GM12865 (cell line): ENCODE measurements at places on chromosomes 2 and 18.

DNA sequence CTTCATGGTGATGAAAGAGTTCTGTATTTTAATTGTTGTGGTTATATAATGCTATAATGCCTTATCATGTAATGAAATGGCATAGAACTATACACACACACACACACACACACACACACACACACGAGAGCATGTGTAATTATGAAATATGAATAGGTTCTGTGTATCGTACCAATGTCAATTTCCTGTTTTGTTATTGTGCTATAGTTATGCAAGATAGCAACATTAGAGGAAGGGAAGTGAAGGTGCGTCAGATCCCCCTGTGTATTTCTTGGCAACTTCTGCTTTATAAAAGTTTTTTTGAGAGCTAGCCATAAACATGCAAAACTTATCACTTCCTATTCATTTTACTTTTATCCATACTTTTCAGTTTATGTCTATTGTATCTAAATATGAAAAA is 60.7 kb upstream of the ARHGAP15 start:
- DNase-seq, result no peak

DNA sequence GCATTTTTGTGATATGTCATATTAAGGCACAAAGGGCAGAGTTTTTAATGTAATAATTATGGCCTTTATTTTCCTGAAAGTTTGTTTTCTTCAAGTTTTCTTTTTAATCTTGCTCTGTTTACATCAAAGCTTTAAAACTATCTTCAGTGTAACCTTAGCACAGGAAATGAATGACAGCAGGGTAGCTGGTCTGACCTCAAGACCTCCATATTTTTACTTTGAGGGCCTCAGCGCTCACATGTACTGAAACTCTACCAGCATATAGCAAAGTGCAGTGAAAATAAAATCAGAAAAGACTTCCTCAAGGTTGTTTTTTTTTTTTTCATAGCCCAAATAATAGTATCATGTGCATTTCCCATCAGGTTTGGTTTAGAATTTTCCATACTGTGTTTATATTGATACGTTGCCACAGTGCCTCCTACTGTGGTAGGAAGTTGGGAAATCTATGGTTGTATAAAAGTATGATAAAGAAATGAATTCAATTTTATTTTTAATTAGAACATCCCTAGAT is 163.4 kb downstream of the UBE2E3 start:
- DNase-seq, result no peak

DNA sequence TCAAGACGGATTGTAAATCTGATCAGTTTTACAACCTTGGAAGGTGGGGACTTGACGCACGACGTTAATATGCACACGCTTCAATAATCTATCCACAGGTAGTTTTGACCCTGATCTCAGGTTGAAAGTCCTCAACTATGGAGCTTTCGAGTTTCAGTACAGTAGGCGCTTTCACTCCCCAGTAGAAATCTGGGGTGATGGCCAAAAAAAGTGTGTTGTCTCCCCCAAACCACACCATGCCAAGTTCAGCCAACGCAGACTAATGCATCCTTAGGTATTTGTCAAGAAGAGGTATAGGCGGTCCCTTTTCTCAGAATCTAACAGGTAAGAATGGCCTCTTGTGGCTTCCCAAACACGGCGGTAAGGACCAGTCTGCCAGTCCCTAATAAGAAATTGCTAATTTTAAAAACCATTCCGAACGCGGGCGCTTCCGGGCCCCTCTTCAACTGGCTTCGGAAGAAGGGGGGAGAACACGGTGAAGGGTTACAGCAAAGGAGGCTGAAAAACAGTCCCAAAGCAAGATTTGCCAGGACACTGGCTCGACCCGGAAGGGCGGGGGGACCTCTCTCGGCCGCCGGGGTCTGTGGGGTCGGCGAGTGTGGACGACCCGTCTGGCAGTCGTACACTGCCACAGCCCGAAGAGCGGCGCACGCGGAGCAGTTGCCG is 659 bp downstream of the FAM210A start:
- peak; percentile 31 for DNase-seq

DNA sequence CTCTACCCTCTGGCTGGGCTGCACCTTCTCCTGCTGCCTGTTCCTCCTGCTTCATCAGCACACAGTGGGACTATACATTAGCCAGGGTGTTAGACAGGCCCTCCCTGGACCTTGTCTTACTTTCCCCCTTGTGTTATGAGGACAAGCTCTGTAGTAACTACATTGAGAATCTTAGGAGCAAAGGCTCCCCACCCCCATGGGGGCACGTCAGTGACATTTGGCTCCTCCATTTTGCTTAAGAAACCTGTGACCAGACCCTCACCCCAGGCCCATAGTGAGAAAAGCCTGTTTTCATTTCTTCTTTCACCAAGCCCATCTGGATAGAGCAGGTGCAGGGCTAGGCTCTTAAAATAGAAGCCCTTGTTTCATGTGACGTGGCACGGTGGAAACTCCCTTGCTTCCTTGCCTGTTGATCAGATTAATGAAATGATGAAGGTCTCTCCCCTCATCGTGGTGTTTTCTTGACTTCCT is 146.7 kb downstream of the RPIA start:
- DNase-seq, result peak; percentile 28

DNA sequence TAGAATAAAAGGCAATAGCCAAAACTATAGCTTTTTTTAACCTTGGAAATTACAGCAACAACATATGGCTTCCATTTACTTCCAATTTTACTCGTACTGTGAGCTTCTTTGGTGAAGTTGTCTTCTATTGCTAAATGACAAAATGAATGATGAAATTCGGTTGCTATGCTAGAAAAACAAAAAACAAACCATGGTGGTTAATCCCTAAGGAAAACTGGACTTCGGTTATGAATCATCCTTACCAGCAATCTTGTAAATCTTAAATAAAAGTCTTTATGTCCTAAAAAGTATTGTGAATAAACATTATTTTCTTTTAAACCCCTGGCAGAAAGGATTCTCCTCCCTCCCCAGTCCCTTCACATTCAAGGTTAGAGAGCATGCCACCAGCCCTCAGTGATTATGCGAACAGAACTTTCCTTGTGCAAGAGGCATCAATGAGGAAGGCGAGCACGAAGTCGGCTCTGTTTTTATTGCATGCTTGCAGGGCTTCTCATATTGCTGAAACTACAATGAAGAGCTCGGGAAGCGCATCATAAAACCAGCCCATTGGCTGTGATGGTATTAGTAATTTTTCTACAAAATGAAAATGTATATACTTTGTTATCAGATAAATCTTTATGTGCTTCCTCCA is 62.9 kb downstream of the ZNF521 start:
- DNase-seq, result no peak

DNA sequence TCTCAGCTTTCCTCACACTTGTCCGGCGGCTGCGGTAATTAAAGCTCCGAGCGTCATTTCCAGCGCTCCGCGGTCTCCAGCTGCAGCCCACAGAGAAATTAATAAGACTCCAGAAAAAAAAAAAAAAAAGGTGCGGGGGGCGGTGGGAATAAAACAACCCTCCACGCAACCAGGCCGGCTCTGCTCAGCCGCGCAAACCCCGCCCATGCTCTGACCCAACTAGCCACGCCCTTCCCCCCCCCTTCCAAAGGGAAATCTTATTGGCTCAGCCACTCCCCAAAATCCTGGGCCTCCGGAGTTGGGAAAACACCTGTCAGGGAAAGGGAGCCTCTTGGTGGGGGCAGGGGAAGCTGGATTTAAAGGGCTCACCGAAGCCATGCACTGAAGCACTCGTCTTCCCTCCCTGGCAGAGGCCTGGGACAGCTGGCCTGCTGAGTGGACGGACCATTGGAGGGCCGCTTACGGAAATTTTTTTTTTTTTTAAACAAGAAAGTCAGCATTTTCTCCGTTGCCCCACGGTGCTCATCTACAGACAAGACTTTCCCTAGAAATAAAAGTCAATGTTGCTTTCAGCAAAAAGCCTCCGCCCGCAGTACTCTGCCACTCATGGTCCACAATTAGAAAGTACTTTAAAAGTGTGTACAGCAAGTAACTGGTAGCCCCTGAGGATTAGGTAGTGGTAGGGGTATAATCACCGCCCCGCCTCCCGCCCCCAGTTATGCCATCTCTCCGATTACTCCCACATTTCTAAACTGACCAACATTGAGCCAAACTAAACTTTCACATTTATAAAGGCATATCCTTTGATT is 674 bp upstream of the ERBB4 start:
- DNase-seq, result peak; percentile 18

GRCh38 chr2:25304321-25304720 is 37.4 kb downstream of the DNMT3A start:
- no peak for DNase-seq

GRCh38 chr2:186827411-186827810 is 21.6 kb downstream of the ZSWIM2 start:
- DNase-seq, result no peak

DNA sequence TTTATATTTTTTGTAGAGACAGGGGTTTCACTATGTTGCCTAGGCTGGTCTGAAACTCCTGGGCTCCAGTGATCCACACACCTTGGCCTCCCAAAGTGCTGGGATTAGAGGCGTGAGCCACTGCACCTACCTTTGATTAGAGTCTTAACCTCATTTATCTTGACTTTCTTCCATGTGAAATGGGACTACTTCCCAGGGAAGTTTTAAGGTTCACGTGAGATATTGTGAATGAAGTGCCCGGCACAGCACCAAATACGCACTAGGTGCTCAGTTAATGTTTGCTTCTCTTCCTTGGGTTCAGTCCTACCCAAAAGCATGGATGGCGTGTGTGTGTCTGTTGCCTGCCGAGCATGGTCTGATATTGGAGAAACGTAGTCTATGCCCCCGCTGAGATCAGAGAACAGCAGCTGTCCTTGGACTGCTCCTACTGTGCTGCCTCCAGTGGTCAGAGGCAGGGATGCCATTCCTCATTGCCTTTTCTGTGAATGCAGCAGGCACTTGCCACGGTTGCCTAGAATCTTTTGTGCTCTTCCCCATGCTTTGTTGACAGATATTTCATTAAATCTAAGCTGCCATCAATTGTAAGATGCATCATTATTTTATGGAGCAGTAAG is 12.3 kb upstream of the TFCP2L1 start:
- DNase-seq, result peak; percentile 17

DNA sequence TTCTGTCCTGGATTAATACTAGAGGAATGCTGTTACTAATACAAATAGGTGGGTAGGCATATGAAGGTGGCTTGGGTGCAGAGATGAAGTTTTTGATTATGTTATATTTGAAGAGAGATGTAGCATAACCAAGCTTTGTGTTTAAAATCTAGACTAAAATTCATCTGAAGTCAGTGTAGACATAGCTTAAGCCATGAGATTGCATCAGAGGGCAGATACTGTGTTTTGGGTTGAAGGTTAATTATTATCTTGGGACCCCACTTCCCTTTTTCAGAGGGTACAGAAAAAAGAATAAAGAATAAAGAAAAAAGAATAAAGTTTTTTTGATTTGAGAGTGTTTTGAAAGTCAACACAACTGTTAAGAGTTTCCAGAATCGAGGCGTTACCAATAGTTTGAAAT is 13.0 kb downstream of the PPM1B start:
- DNase-seq, result no peak

DNA sequence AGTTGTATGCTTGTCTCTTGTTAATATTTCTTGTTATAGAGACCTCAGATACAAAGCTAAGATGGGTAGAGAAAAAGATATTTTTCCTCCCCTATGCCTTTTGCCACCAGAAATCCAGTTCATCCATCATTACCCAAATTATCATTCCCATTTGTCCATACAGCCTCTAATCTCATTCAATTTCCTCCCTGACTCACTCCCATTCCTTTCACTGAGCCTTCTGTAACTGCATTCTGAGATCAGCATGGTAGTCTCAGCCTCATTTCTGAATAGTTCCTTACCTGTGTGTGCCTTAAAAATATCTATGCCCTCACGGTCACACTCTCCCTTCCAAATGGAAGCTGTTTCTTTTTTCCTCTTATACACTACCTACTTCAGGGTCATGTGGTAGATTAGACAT is 15.7 kb upstream of the PIK3C3 start:
- DNase-seq, result no peak

GRCh38 chr18:79749251-79750191 is 48.2 kb upstream of the KCNG2 start:
- no peak for DNase-seq

- no peak for DNase-seq
Observed at GRCh38 chr2:113201496-113202304, 27.9 kb downstream of the PSD4 start.

DNA sequence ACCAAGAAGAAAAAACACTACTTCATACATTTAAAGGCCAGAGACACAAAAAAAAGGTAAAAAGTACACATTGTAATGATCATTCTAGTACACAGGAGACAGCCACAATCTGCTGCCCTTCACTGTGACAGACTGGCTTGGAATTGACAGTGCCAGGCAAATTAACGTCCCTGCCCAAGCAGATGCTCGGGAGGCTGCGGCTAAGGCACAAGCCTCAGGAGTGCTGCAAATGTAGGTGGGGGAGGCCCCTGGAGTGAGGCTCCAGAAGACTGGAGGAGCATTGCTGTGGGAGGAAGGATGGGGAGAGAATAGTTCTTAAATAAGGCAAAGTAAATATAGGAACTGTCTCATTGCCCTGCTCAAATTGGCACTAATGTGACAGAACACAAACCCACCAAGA is 18.6 kb downstream of the ERCC3 start:
- DNase-seq, result no peak

DNA sequence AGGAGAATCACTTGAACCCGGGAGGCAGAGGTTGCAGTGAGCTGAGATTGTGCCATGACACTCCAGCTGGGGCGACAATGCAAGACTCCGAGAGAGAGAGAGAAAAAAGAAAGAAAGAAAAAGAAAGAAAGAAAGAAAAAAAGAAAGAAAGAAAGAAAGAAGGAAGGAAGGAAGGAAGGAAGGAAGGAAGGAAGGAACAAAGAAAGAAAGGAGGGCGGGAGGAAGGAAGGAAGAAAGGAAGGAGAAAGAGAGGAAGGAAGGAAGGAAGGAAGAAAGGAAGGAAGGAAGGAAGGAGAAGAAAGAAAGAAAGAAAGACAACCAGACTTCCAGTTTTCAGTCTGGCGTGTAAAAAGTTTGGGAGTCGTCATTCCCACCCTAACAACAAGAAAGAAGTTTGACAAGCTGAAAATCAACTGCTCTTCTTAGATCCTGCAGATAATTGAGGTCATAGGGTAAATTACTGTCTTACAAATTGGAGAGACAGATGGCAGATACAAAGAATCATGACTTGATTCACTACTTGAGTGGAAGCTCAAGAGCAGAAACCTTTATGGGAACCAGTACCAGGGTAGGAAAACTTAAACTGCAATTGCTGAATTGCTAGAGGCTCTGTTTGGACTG is 15.1 kb upstream of the CYP27C1 start:
- DNase-seq, result no peak

GRCh38 chr2:28901841-28902240 is 7.4 kb downstream of the WDR43 start:
- no peak for DNase-seq
